Forelimb muscle (tissue), 1 donor: ENCODE measurements at places on chromosomes 6 and 20.

GRCh38 chr6:100617633-100618350, 153.1 kb upstream of the SIM1 start:
- no peak for DNase-seq

GRCh38 chr6:105220186-105220585, 40.4 kb upstream of the POPDC3 start:
- no peak for DNase-seq

GRCh38 chr6:117028256-117028655, 151.2 kb downstream of the RFX6 start:
- DNase-seq: no peak

- DNase-seq: no peak
These were observed 493.6 kb upstream of the NOX3 start for GRCh38 chr6:155949256-155949655.

- DNase-seq: no peak
These were observed 21.5 kb upstream of the PREX1 start for GRCh38 chr20:48849299-48849698.

DNA sequence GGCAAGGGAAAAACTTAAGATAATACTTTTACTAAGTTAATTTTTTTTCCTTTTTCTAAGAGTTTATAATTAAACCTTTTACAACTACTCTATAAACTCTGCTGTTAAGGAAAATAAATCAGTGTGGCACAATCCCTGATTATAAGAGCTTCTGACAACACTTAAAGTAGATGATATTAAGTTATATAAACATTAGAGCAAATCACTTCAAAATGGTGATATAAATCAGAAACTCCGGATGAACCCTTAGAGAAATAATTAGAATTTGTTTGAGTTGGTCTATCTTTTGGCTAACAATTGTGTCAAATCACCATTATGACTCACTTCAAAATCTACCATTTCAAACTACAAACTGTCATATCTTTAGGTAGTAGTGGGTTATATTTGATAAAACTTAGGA, 104.9 kb downstream of the ARHGAP18 start:
- DNase-seq: no peak

- DNase-seq: no peak
These were observed 52.4 kb downstream of the TNFAIP3 start for GRCh38 chr6:137919502-137919823.

DNA sequence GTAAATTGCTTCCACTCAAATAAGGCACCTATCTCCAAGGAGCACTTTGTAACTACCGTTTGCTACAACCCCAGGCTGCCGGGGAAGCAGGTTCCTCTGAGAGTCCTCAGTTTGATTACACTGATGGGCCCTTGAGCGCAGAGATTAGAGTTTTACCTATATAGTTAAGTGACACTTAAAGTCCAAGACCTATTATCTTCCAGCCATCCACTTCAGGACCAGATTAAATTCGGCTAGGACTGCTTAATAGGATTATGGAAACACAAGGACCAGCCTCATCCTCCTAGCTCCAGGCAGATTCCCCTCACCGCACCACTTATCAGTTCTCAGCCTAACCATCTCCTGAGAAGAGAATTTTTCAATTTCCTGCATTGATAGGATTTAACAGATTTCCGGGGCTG, 64.7 kb upstream of the TIAM2 start:
- no peak for DNase-seq

DNA sequence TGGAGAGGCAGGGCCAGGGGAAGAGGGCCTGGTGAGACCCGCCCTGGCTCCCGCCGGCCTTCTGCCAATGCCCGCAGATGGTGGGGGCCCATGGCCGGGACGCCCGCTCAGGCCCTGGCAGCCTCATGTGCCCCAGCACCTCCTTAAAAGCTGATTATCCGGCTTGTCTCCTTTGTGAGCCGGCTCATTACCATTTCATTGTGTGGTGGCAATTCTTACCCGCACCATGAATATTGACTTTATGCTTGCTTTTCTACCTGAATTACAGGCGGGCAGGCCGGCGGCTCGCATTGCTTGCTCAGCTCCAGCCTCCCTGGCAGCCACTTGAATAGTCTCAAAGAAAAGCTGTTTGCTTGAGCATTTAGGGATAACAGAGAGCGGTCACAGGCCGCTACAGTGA, 120.0 kb upstream of the JAG1 start:
- no peak for DNase-seq

DNA sequence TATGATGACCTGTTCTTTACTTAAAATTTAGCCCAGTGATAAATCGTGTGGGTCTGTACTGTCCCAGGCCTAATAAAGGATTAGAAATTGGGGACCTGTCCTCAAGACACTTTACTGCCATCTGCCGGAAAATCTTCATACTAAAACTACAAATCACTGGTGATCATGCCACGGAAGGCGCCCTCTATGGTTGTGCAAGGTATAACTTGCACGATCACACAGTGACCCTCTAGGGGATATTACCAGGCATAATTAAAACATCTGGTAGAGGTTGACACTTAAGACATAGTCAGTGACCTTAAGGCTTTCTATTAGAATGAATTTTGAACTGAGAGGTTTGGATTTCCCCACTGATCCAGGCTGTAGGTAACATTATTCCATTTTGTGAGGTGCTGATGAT, 172.6 kb downstream of the BMP2 start:
- no peak for DNase-seq

- DNase-seq: peak; percentile 88
These were observed 15.0 kb downstream of the ZNF217 start for GRCh38 chr20:53578492-53579222.

GRCh38 chr6:24195836-24196597, 70.0 kb downstream of the NRSN1 start:
- no peak for DNase-seq

- no peak for DNase-seq
These were observed 479 bp downstream of the SLC39A7 start for GRCh38 chr6:33201147-33201545.

GRCh38 chr6:3398755-3399696, 57.8 kb downstream of the SLC22A23 start:
- DNase-seq: no peak
